ENCODE measurements at places on chromosomes 3 and 15.

DNA sequence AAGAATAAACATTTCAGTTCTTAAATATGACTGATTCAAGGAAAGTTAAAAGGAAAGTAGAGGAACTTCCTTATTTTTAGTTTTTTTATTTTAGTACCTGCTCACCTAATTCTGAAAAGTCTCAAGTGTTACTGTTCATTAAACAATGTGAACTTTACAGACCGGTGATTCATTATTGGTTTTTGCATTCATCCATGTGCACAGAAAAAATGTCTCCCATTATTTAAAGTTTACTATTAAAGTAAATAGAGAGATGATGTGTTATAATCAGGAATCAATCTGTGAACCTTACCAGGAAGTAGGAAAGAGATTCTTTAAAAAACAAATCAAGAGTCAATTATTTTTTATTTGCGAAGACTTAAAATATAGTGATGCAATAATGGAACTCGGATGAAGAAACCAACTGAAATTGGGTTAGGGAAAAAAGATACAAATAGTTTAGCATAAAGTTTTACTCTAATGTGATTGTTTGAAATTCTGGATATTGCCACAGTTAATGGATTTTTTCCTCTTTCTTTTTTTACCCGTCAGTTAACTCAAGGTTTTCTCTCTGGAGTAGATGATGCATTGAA is 119.4 kb upstream of the SAMMSON start:
- no peak for DNase-seq

GRCh38 chr3:38028621-38029361 is 651 bp downstream of the PLCD1 start:
- no peak for DNase-seq

DNA sequence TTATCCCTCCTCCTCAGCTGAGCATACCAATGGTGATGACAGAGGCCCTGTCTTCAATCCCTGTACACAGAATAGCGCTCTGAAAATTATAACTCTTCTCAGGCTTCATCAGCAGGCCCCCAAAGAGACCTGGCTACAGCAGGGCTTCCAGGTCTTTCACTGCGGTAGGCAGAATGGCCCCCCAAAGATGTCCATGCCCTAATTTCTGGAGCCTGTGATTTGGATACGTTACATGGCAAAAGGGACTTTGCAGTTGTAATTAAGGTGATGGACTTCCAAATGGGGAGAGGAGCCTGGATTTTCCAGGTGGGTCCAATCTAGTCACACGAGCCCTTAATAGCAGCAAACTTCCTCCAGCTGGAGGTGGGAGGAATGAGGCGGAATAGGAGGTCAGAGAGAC is 221.8 kb upstream of the CTDSPL start:
- DNase-seq: no peak

DNA sequence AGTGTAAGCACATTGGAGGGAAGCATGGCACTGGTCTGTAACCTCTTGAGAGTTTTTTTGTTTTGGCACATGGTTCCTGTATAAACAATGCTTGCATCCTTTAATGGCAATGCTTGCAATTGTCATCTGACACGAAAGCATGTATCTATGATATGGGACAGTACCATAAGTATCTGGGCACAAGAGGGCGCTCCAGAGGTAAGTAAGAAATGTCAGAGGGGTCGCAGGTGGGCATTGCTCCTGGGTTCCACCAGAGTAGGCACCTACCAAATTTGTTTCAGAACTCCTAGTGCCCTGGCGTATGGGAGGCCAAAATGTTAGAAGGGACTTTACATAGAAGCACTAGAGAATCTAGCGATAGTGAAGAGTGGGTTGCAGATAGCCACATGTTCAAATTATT is 58.7 kb upstream of the BCHE start:
- no peak for DNase-seq

- no peak for DNase-seq
Observed at GRCh38 chr3:15120986-15121385, 22.0 kb upstream of the RBSN start.

GRCh38 chr3:10373686-10374261 is 52.9 kb upstream of the SEC13 start:
- DNase-seq: no peak

- no peak for DNase-seq
Observed at GRCh38 chr15:90883976-90884718, at the start of gene FES. FES (plus strand) TSS chr15:90884504; CDS start chr15:90885046, 542 bp downstream.

DNA sequence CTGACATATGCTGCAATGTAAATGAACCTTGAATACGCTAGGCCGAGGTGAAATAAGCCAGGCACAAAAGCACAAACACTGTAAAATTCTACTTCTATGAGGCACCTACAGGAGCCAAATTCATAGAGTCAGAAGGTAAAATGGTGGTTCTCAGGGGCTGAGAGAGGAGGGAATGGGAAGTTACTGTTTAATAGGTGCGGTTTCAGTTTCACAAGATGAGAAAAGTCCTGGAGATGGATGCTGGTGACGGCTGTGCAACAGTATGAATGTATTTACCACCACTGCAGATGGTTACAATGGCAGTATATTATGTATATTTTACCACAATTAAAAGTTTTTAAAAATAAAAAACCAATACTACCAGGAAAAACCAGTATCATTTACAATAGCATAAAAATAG is 4.0 kb downstream of the TNK2 start:
- no peak for DNase-seq

- DNase-seq: no peak
Observed at GRCh38 chr15:74420193-74420905, 13.4 kb downstream of the SEMA7A start.

GRCh38 chr15:63351170-63351569 is 30.5 kb downstream of the CA12 start:
- DNase-seq: no peak

DNA sequence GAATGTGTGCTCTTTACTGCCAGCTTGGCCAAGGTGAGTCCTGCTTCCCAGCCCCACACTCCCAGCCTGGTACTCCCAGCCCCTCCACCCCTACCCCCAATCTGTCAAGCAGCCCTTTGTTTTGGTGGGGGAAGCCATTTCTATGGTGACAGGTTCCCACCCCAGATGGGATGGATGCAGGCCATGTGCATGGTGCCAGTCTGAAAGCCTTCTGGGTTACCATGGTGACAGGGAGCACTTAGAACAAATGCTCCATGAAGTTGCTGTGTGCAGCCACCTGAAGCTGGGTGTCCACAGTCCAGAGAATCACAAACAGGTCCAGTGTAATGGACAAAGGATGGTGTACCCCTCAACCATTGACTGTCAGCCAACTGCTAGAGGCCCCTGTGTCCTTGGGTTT is 19.1 kb upstream of the VILL start:
- no peak for DNase-seq

Measured in GOT3 (cell line).